ENCODE measurements at places on chromosomes 3 and 15. TPM values are rescaled to one million over a fixed set of nuclear protein-coding genes. Genes with fewer than 3 reads are reported as not detected.

Gene SPESP1
- total RNA-seq, result not detected

Gene TLR9
- total RNA-seq, result not detected

Gene OR5H2
- total RNA-seq, result not detected

Gene PLA1A
- total RNA-seq, result 0.36 TPM

Gene ALCAM
- 168 TPM for total RNA-seq

Gene IREB2
- 6.5 TPM for total RNA-seq

Gene CFAP92
- total RNA-seq, result not detected

Gene PDIA5
- total RNA-seq, result 24.6 TPM

Gene DLEC1
- total RNA-seq, result not detected

Gene FBXO40
- not detected for total RNA-seq

Gene PPP2R3A
- 9.4 TPM for total RNA-seq

Gene LOXL1
- total RNA-seq, result 224 TPM

Gene DUOXA2
- total RNA-seq, result not detected

Gene ARPP21
- not detected for total RNA-seq

Gene P2RY14
- total RNA-seq, result not detected

Gene PAQR9
- 0.12 TPM for total RNA-seq
